Activated CD8-positive, alpha-beta memory T cell treated with anti-CD3 and anti-CD28 coated beads, Interleukin-2, amount 50 U/mL, for 48 hours (primary cell): ENCODE measurements at places on chromosomes 7 and 10.
A peak's percentile ranks its signal among the peaks of the same experiment; 100 is the strongest.

DNA sequence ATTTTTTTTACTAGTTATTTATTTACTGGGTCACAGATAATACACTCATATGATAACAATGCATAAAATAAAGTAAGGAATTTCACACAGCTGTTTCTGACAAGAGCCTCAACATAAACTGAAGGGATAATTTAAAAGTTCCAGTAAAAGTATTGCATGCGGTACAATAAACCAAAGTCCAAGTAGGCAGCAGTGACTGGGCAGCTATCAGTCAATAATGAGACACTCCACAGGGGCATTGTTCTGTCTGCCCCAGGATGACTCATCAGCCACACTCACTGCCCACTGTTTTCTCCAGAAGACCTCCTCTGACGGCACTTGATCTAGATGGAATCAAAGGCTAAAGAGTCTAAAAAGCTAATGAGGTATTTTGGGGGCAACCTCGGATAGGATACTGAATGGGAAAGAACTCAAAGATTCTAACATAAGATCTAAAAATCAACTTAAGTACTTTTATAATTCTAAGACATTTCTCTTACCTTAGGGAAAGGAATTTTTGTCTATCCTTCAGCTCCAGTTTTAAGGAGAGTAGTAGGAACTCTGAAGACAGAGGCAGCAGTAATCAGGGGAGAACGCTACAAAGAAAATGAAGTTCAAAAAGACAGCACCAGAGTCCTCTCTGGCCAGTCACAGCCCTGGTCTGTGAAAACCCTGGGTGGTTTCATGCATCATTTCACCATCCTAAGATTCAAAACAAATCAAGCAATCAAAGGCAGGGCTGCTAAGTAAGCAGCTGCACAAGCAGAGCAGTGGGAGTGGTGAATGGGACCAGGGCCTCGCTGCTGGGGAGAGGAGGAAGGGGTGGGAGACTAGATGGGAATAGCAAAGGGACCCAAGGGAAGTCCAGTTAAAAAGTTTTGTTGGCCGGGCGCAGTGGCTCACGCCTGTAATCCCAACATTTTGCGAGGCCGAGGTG is 175.1 kb downstream of the AVL9 start:
- no peak for DNase-seq

GRCh38 chr10:47018026-47018735 is 107.0 kb downstream of the PTPN20 start:
- no peak for DNase-seq

DNA sequence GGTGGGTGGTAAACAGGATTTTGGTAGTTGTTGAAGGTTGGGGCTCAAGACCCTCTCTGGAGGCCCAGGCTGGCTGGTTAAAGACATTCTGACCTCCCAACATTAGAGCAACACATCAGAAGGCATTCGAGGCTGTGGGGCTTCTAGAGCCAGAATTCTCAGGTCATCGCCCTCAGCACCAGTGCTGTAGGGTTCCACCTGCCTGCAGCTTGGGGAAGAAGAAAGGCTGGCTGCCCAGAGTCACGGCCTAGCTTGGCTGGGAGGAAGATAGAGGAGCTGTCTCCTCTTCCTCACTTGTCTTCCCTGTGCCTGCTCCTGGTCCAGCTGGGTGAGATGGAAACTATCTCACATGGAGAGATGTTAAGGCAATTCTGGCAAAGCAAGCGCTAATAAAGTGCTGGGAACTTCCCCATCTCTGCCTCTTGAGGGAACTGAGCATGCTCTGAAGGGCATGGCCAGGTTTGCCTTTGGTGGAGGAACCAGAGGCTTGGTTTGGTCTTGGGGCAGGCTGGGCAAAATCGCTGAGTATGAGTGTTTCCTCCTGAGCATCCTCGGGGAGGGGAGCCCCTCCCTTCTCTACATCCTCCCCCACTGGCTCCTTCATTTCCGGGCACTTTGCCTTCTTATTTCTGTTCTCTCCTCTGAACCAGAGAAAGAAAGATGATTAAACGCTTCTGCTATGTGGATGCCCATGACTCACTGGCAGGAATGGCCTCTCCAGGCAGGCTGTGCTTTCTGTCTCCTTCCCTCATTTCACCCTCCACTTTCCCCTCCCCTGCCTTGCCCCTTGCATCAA is 509.0 kb upstream of the PODXL start:
- peak; percentile 26 for DNase-seq

DNA sequence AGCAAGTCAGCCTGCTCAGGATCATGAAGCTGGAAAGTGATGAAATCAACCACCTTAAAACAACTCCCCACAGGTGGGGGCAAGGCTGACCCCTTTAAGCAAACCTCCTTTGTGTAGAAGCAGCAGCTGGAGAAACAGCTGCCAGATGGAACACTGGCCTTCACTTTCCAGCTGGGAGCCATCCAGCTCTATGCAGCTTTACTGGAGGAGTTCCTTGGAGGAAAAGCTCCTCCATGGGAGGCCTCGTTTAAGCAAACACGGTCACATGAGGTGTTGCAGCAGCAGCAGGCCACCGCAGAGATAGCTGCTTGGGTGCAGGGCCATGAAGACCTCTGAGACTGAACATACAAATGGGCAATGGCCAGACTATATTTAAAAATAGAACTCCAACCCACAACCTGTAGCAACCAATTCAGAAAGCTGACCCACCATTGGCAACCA is 13.0 kb upstream of the DLG5 start:
- DNase-seq: no peak

- DNase-seq: no peak
These were observed 12.3 kb downstream of the ERCC6 start for GRCh38 chr10:49526619-49527018.

GRCh38 chr7:96219378-96220130 is 102.3 kb downstream of the SLC25A13 start:
- DNase-seq: no peak

DNA sequence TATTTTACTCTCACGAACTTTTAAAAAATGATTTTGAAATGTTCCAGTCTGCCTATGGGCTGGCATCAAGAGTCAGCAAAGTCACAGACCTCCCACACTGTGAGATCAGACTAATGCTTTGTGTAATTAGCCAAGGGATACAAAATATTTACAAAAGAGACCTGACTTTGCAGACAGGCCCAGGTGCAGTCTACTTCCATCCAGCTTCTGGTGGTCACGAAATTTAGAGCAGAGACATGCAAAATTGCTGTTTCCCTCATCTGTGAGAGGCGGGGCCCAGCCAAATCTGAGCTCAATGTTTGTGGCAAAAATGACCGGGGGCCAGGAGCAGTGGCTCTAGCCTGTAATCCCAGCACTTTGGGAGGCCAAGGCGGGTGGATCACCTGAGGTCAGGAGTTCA is 82.5 kb upstream of the PITRM1 start:
- no peak for DNase-seq

DNA sequence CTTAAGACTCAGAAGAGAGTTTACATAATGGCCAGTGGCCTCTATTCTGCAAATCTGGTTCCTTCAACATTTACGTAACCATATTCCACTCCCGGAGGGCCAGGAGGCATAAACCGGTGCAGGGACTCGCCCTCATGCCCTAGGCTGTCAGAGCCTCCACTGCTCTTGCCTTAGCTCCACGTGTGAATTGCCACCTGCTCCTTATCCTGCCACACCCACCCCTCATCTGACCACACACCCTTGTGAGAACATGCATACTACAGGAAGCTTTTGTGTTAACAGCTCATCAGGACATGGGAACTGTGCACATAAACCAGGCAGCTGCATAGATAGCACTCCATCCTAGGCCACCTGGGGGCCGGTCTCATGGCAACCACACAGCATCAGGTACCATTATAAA is 146.7 kb upstream of the PFKP start:
- no peak for DNase-seq

GRCh38 chr10:80579849-80580637 is 42.3 kb downstream of the SH2D4B start:
- DNase-seq: no peak

DNA sequence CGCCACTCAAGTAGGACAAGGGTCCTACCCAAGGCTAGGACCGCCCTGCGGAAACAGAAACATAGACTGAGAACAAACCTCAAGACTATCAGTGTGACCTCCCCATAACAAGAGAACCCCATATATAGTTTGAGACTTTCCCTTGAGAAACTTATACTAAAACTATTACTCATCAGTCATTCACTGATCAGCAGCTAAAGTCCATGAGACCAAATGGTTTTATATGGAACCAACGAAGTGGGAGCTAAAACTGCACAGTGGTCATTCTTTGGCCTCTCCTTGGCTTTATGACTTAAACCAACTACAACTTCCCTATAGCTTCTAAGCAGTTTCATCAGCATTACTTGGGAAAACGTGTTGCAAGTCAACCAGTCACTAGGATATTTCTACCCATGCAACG is 13.7 kb upstream of the ZSCAN21 start:
- no peak for DNase-seq

DNA sequence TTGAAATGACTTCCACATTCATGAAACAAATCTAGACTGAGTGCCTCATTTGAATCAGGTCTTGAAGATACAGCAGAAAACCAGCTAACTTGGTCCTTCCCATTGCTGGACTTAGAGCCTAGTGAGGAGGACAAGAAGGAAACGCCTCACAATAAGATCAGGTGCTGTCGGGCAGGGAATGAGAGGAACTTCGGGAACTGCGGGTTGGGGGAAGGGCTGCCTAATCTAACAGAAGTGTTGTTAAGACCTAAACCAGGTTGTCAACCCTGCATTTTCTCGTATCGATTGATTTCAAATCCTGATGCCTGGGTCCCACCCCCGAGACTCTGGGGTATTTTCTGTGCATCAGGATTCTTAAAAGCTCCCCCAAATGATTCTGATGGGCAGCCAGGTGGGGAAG is 26.3 kb downstream of the MACROH2A2 start:
- no peak for DNase-seq

DNA sequence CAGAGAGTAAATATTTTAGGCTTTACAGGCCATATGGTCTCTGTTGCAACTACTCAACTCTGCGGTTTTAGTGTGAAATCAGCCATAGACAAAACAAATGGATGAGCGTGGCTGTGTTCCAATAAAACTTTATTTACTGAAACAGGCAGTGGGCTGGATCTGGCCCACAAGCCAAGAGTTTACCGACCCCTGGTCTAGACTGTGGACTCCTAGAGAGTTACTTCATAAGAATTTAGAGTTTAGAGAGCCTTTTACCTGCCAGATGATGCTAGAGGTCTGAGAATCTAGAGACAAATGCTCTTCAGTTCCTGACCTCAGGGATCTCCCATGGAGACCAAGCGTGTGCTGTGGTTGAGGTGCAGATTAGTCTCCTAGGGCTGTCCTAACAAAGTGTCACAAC is 174.8 kb downstream of the PTEN start:
- DNase-seq: no peak

DNA sequence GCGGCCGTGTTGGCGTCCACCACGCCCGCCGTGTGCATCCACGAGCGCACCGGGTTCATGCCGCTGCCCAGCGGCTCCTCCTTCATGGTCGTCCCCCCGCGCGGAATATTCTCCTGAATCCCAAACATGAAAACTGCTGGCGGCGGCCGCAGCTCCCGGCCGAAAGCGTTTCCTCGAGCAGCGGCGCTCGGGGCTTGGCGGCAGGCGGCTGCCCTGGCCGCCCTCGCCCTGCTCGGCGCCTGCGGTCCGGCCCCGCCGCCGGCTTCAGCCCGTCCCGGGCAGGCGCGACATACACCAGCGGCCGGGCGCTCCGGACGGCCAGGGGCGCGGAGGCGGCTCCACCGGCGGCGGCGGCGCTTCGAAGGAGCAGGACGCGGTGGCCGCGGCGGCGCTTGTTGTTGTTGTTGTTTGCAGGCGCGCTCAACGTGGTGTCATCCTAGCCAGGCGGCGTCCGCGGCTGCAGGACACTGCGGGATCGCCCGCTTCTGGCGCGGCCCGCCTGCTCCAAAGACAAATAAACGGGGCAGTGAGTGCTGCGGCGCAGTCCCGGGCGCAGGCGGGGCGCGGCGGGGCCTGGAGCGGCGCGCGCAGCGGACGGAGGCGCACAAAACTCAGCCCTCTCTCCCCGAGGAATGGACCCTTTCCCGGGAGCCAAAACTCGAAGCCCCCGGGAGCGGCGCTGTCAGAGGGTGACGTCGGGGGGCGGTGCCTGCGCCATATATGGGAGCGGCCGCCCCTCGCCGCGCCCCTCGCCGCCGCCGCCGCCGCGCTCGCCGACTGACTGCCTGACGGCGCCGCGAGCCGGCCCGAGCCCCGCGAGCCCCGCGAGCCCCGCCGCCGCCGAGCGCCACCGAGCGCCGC is at the start of gene EBF3:
EBF3 (minus strand) TSS at position 634 of the 861 bp plus-strand sequence; CDS start at position 128, 506 bp downstream.
- DNase-seq: peak; percentile 76

DNA sequence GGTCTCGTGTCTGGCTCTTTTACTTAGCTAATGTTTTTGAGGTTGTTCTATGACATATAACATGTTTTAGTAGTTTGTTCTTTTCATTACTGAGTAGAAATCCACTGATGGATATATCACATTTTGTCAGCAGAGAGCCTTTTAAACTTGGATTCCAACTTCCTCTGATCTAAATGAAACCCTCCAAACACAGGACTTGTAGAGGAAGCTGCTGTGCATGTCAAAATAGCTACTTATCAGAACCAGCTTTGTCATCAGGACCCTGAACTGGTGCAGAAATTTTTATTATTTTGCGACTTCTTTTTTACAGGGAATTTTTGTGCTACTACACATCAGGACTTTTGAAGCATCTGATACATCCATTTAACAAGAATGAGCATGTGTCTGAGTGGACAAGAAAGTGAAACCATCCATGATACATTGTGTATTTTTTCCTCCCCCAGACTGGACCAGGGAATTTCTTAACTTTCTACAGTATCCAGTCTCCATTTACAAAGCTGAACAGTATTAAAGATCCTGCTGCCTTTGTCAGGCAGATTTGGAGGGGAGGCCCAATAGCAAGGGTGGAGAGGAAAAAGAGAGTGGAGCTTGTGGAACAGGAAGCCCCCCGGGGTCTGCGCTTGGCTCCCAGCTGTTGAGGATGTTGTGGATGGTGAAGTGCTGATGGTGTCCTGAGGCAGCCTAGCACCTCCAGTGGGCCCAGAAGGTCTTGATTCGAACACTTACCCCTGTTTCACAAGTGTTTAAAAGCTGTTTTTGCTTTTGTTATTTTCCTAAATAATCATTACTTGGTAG is 29.3 kb upstream of the MTPAP start:
- DNase-seq: no peak

DNA sequence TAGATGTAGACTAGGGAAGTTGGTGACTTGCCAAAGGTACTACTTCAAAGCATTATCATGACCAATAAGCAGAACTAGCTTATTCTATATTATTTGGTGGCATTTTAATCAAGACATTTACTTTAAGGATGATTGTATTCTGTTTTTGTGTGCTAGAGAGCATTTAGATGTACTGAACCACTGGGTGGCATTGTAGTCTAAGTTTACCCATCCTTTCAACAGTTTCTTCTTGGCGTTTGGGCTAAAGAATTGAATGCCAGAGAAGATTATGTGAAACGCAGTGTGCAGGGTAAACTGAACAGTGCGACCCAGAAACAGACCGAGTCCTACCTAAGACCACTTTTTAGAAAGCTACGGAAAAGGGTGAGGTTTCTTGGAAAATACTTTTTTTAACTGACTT is 26.8 kb downstream of the PRPF18 start:
- DNase-seq: no peak
